ENCODE measurements at places on chromosomes 2 and 18. TPM values are rescaled to one million over a fixed set of nuclear protein-coding genes. Genes with fewer than 3 reads are reported as not detected.

Gene MYO5B
- 1.9 TPM for total RNA-seq

Gene GATA6
- 12.4 TPM for total RNA-seq

Gene C2orf72
- not detected for total RNA-seq

GRCh38 chr2:105644174-105644980 is 100.3 kb upstream of the NCK2 start:
- ATAC-seq, result no peak

GRCh38 chr18:48719974-48720654 is 181.3 kb downstream of the CTIF start:
- ATAC-seq, result no peak

Gene IL1RL1
- 7.3 TPM for total RNA-seq

DNA sequence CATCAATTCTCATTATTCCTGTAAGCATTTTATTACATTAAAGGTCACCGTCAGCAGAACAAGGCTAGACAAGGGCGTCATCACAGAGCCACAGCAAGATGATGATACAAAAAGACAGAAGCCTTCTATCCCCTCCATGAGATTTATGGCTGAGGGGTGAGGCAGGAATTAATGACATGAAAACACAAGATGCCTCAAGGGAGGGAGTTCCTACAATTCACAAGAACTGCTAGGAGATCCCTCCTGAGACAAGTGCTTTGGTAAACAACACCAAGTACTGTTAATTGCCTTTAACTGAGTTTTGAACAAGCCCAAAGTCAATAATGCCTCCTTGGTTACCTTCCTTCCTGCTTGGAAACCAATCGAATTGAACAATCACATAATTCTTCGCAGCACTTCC is 14.1 kb downstream of the ADD2 start:
- no peak for ATAC-seq

Gene HOXD13
- not detected for total RNA-seq

GRCh38 chr2:174332217-174332963 is 2.4 kb upstream of the SP9 start:
- no peak for ATAC-seq

DNA sequence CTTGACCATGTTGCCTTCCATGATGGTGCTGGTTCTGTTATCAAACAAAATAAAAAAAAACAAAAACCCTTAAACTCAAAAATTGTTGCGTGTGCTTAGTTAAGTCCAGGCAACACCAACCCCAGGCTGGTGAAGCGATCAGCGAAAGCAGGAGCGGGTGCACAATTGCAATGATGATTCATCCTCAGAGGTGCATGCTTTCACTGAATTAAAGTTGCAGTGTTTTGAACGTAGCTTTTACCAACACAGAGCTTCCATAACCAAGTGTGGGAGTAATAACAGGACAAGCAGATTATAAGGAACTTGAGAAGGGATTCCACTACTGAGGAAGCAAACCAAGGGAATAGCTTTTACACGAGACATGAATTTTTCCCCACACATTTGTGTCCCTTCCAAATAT is 39.7 kb upstream of the RAPH1 start:
- no peak for ATAC-seq

- ATAC-seq, result no peak
These were observed 94.1 kb downstream of the FHOD3 start for GRCh38 chr18:36391426-36392145.

DNA sequence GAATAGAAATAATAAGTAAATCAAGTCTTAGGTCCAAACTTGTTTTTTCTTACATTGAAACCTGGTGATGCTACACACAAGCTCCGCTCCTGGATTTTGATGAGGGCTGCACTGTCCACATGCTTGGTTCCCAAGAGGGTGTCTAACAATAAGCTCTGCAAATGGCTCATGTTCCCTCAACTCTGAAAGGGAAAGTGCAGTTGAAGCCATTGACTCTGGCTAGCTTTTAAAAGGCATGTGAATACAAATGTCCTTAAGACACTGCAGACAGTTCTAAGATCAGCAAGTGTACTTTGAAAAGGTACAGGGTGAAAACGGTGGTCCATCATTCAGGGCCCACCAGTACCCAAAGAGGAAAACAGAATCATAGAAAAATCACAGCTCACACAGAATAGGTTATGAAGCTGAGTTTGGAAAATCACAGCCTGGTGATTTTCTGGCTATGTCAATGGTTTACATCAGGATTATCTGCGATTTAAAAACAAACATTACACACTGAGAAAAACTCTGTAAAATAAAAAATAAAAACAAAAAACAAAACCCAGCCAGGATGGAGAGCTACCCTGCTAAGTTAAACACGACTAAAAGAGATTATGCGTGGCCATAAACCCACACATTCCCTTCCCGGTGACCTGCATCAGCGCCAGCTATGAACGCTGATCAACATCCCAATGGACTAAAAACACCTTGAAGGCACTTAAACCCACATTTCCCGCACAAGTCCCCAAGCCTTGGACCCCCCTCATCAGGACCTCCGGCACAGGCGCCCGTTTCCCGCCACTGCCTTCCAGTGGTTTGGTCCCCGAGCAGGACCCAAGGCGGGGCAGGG is 554 bp downstream of the PFN4 start:
- no peak for ATAC-seq

Gene CD207
- total RNA-seq, result not detected

DNA sequence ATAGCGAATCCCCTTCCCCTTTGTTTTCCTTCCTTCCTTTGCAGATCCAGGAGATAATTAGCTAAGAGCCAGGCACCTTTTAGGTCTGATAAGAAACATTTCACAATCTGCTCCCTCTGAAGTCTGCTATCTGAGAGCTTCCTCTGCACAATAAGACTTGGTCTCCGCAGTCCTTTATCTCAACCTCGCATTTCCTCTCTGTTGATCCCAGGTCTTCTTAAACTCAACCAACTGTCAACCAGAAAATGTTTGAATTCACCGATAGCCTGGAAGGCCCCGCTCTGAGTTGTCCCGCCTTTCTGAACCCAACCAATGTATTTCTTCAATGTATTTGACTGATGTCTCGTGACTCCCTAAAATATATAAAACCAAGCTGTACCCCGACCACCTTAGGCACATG is 78.4 kb upstream of the CTDP1 start:
- ATAC-seq, result no peak

DNA sequence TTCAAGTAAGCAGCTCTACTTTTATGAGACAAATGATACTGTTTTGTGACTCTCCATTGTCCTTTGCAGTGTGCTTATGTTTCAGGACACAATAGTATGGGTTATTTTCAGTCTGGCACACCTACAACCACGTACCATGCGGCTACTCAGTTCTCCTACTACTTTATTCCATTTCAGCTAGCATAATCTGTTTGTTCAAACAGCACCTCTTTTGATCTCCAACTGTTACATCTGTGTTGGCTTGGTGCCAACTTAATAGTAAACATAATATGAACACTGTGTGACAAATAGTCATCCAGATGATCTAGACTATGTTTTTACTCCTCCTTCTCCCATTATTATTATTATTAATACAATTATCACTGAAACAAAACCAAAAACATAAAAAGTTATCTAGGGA is 40.5 kb downstream of the MYO3B start:
- ATAC-seq, result no peak

DNA sequence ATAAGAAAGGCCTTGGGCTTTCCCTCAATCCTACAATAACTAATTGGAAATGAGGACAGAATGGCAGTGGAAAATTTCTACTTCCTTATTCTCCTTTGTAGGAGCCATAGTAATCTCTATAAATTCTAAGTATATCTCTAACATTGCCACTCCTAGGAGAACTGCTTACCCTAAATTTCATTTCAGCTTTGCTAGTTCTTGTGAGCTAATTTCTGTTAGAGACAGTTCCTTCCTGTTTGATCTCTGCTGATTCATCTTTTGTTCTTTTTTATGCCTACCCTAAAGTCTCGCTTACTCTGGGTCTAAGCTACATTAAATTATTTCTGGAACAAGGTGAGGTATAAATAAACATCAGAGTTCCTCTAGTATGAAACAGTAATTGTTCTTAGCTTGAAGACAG is 25.7 kb downstream of the ABHD3 start:
- ATAC-seq, result no peak

DNA sequence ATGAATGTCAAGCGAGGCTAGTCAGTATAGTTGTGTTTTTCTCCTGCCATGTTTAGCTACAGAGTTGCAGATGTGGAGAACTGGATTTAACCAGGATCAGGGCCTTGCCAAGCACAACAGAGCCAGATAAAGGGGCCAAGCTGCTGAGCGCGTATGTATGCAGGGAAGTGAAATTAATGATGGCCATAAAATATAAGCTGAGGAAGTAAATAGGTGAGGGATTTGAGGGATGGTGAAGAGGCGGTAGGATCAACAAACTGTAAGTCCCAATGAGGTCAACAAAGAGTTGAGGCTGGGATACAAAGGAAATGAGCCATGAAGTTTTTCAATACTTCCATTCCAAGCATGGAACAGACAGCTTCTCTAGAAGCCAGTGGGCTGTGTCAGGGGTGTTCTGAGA is 10.6 kb downstream of the LRP2 start:
- ATAC-seq, result no peak

DNA sequence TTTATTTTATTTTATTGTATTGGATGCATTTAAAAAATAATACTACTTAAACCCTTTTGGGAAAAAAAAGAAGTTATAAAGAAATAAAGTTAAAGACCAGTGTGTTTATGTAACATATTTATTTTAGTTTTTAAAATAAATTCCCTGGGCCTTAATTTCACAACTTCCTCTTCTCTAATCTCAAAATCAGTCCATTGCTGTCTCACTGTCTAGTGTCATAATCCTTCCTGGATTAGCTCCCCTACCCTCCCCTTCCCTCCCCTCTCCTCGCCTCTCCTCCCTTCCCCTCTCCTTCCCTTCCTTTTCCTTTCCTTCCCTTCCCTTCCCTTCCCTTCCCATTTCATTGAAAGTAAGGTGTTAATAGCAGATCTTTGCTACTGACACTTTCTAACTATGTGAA is 40.3 kb upstream of the ZEB2 start:
- no peak for ATAC-seq

- ATAC-seq, result no peak
These were observed 32.3 kb downstream of the CCNT2 start for GRCh38 chr2:134950886-134951285.

Gene ADGRF3
- total RNA-seq, result not detected

DNA sequence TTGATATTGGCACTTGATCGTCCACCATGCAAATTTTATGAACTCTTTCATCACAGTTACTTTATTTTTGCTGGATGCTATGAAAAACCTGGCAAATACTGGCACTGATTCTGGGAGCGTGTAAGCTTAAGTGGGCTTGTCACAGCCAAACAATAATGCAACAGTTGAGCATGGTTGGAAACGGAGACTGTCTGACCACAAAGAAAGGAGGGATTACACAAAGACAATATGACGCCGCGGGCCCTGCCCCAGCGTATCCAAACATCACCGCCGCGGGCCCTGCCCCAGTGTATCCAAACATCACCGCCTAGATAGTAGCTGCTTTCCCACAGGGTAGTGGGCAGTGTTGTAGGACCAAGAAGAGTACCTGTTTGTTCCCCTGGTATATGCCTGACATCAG is 135.9 kb downstream of the PRPF40A start:
- ATAC-seq, result no peak

DNA sequence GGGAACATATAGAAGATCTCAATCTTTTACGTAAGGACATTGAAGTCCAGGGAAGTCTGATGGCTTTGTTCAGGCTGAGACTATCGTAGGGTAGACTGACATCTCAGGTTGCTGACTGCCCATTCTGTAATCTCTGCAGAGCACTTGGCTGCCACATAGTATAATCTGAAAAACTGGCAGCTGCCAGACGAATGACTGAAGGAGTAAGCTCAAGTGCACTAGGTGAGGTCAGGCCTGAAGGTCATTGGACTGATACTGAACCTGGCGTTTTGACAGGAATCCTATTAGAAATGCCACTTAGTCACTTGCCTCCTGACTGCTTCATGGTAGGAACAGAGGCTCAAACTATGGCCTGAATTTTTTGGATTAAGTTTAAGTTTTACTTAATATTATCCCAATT is 23.5 kb downstream of the GPD2 start:
- no peak for ATAC-seq

GRCh38 chr18:11750171-11750570 is 61.1 kb downstream of the GNAL start:
- ATAC-seq, result no peak

DNA sequence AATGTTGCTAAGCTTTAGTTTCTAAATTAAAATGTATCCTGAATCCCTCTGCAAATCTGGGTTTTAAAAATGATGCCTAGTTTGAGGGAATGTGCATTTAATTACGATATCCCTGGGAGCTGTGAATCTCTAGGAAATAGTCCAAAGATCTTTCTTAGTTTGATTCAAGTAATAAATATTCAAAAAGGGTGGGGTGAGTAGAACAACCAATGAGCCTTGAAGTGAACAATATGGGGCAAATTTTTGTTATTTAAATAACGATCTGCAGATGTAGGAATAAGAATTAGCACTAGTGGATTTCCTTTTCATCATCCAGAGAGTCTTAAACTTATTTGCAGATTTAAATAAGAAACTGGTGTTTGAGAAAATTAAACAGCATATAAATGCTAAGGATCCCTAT is 106.3 kb downstream of the ACVR1 start:
- no peak for ATAC-seq

- ATAC-seq, result no peak
These were observed 34.4 kb upstream of the AAK1 start for GRCh38 chr2:69677914-69678313.

DNA sequence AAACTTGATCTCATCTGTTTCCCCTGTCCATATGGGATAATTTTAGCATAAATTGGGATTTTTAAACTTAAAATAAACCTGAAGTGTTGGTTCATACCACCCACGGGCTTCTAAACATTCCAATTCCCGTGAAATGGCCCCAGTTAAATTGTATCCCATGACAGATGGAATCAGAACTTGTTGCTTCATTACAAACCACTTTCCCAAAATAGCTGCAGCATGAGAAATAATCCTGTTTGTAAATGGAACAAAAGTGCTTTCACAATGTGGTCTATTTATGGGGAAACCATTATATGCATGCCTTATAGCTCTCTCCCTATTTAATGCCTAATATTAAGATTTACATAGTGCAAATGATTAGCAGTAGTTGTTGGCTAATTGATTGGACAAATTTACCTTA is 15.9 kb downstream of the SCG2 start:
- no peak for ATAC-seq

DNA sequence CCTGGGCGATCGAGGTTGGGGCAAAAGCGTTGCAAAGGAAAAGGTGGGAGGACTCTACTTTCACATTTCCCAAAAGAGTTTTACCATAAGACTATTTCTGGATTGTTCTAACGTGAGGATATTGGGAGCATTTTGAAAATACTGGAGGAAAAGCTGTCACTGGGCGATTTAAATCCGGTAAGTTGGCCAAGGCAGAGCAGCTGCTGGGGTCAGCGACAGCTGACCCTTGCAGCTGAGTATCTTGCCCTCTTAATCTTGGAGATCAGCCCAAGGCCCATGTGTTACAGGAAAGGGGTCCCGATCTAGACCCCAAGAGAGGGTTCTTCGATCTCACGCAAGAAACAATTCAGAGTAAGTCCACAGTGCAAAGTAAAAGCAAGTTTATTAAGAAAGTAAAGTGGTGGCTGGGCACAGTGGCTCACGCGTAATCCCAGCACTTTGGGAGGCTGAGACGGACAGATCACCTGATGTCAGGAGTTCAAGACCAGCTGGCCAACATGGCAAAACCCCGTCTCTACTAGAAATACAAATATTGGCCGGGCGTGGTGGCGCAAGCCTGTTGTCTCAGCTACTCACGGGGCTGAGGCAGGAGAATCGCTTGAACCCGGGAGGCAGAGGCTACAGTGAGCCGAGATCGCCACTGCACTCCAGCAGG is 964 bp upstream of the ST3GAL5 start:
- ATAC-seq, result no peak

Data from gastroesophageal sphincter (tissue), 4 donors.